ENCODE measurements at places on chromosomes 2 and 18. TPM values are rescaled to one million over a fixed set of nuclear protein-coding genes. Genes with fewer than 3 reads are reported as not detected.
A peak's percentile ranks its signal among the peaks of the same experiment; 100 is the strongest.

DNA sequence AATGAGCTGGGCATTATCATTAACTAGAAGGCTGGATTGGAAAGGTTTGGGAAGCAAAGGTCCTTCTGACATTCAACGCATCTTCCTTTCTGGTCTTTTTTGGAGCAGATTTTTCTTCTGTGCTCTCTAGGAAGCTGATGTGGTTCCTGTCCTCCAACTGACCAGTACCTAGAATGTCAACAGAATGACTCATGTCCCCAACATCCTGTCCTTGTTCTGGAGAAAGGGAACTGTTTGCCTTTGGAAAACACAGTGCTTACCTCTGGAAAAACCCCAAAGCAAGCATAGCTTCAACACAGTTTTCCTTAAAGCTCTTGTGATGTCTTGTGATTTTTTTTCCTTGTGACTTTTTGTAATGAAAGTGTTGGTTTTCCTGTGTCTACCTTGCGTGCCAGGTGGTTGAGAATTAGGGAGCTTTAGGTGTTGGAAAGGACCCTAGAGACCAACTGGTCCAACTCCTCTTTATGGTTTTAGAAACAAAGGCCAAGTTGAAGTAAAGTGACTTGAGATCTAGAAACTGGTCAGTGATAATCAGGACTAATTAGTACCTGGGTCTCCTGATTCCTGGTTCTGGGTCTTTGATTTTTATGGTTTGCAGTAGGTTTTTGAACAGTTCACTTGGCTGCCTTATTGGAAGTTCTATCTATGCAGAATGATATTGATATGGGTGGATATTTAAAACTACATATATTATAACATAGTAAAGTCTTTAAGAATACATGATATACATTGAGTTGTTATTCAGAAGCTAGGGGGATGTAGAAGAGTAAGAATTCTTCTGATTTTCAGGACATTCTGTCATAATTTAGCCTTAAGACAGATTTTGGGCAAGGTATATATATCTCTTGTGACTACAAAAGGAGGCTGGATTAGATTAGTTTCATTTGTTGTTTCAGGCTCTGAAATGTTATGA, 70.5 kb downstream of the FMNL2 start:
- no peaks in the 10 kb centered on the region for H3K27me3 ChIP-seq
- no peak for DNase-seq
- H3K36me3 ChIP-seq: no peaks in the 10 kb centered on the region
- H3K4me1 ChIP-seq: peaks cover 82% of the 10 kb centered on the region

The HDLBP gene
- 1,131 TPM for total RNA-seq

DNA sequence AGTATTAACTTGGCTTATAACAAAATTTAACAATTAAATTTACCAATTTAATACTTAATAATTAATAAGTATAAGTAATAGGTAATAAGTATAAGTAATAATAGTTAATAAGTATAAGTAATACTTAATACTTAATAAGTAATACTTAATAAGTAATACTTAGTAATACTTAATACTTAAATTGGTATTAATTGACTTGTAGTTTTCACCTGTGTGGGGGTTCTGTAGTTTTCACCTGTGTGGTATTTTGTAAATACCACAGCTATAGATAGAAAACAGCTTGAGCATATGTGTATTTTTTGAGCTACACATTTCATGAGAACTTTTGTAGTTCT, 55.4 kb downstream of the MAPRE2 start:
- H3K27ac ChIP-seq: no peak overlapping the region
- H3K27me3 ChIP-seq: no peaks in the 10 kb centered on the region
- no peak for DNase-seq

DNA sequence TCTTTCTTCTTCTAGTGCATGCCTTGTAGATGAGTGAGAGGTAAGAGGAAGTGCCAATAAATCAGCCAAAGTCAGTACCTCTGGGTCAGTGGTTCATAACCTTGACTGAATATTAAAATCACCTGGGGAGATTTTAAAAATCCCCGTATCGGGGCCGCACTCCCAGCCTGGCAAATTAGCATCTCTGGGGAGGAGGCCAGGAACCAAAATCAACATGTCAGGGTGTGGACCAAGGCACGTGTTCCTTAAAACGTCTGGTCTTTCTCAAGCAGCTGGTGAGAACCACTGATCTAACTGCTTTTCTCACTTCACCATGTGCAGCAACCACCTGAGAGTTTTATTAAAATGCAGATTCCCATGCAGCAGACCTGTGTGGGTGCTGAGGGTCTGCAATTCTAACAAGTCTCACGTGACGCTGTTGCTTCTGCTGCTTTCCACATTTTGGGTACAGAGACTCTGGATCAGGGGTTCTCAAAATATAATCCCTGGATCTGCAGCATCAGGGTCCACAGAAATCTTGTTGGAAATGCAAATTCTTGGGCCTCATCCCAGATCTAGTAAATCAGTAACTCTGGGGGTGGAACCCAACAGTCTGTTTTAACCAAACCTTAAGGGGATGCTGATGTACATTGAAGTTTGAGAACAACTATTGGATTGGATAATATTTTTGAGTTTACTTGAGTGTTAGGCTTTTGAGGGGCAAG, 49.5 kb downstream of the CHST9 start:
- peaks cover 2% of the 10 kb centered on the region for H3K27me3 ChIP-seq
- no peaks in the 10 kb centered on the region for H3K36me3 ChIP-seq
- no peak overlapping the region for H3K4me3 ChIP-seq
- no peak overlapping the region for H3K27ac ChIP-seq
- DNase-seq: no peak

DNA sequence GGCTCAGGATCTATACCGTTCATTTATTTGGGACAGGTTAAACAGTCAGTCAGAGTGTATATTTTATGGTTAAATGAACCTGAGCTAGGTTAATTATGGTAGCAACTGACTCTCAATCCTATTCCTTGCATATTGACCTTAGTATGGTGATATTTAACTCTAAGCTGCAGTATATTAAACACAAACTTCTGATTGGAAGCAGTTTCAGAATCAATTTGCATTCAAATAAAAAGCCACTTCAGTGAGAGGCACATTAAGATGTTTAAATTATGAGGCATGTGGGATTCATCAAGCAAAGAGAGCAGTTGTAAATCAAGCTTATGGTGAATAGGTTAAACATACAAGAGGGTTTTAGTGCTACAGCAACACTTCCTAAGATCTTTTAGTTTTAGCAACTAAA, 40.4 kb downstream of the FRZB start:
- peaks cover 43% of the 10 kb centered on the region for H3K4me1 ChIP-seq
- no peaks in the 10 kb centered on the region for H3K36me3 ChIP-seq
- no peak for DNase-seq
- H3K27ac ChIP-seq: no peak overlapping the region

DNA sequence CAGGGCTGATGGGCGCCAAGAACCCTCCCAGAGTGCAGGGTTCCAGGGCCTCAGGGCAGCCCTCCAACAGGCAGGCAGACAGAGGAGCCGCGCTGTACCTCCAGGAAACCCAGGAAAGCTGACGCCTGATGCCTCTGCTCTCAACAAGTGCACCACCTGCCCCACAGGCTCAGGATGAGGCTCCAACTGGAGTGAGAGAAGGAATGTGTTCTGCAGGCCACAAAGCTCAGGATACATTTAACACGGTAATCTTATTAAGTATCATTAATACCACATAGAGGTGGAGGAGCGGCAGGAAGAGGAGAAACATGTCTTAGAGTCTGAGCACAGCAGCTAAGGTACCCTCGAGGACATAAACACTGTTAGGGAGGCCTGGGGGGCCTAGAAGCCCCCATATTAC, 155.9 kb upstream of the CAPN13 start:
- no peak overlapping the region for H3K4me3 ChIP-seq
- no peak overlapping the region for H3K27ac ChIP-seq
- no peaks in the 10 kb centered on the region for H3K36me3 ChIP-seq
- DNase-seq: no peak
- H3K27me3 ChIP-seq: peaks cover 21% of the 10 kb centered on the region

The STPG4 gene
- total RNA-seq: 0.25 TPM

DNA sequence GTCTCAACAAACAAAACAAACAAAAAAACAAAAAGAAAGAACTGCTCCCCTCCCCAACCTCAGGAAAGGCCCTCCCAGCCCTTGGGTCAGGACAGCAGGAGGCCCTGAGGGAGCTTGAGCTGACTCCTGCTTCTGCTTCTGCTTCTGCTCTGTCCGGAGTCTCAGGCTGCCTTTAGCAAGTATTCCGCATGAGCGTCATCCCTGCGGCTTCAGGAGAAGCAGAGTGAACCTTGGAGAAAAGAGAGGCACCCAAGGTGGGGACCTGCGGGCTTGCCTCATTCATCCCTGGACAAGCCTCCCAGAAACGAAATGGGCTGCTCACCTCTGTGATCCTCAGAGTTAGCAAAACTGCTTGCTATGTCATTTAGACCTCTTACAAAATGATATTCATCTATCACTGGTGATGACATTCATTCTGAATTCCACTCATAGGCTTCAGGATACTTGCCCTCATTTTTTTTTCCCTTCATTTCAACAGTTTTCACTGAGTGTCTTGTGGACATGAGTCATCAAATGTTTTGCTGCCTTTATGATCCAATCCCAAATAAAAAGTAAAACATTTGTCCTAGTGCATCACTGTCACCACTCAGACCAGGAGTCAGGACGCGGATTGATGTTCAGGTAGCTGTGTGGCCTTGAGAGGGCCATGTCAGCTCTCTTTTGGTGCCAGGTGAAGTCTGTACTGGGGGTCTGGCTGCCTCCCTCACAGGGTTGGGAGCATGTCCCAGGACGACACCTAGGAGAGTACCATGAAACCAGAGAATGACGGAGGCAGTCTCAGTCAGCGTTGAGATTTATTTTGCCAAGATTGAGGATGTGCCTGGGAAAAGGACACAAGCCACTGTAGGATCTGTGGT, 51.7 kb downstream of the IMPA2 start:
- H3K4me3 ChIP-seq: no peak overlapping the region
- DNase-seq: no peak
- peaks cover 1% of the 10 kb centered on the region for H3K36me3 ChIP-seq
- H3K27me3 ChIP-seq: no peaks in the 10 kb centered on the region

DNA sequence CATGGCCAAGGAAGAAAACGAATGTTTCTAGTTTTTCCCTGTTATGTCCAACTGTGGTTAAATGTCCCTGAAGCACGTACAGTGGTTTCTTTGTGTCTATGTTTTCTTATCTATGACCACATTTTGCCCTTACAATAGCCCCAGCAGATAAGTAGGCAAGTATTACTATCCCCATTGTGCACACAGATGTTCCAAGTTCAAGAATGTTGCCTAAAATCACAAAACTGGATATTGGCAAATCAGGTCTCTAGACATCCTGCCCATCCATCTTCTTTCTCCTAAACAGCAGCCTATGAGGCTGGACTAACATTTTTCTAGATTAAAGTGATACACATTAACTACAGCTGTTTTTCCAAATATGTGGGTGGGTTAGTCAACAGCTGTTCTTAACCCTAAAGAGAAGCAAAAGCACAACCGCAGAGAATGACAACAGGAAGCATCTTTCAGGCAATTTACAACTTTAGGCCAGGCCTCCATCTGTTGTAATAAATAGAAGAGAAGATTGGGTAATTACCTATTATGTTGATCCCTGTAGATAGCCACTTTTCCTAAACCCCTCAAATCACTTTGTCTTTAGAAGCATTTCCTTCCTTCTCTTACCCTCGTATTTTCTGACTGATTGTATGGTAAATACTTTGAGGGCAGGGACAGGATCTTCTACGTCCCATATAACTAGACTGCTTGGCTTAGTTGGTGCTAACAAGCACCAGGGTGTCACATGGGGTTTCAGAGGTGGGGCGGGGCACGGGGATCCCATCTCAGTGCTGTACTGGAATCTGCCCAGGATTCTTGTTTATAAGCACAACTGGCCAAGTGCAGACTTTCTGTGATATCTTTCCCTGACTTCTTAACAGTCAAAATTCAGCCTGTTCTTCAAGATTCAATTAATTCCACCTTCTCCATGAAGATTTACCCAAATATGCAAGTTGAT, 132.1 kb upstream of the SETBP1 start:
- peaks cover 22% of the 10 kb centered on the region for H3K4me1 ChIP-seq
- H3K27ac ChIP-seq: no peak overlapping the region
- no peaks in the 10 kb centered on the region for H3K36me3 ChIP-seq
- no peak overlapping the region for H3K4me3 ChIP-seq

DNA sequence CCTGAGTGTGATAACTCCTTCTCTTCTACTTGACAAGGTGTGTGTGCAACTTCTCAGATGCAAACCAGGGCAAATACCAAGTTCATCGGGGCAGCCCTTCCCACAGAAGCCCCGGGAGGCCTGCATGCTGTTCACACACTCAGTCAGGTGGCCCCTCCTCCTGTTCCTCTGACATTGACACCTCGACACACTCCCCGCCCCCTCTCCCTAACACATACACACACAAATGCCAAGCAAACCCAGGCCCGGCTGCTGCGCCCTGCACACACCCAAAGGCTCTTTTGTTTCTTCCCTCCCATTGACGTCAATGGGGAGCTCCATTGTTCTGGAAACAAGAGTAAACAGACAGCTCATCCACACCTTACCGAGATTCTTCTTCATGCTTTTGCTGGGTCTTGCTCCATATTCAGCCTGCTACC, 1.7 kb upstream of the PER2 start:
- peak overlapping the region; percentile 25 for H3K4me3 ChIP-seq
- peak; percentile 57 for DNase-seq
- H3K36me3 ChIP-seq: no peaks in the 10 kb centered on the region

The MATN3 gene
- 17.0 TPM for total RNA-seq

GRCh38 chr2:190031969-190032618, 30.4 kb downstream of the MSTN start:
- DNase-seq: no peak
- no peaks in the 10 kb centered on the region for H3K36me3 ChIP-seq
- no peaks in the 10 kb centered on the region for H3K4me1 ChIP-seq

All from chondrocyte (in vitro differentiated cells).